ENCODE measurements at places on chromosomes 13 and 19.

DNA sequence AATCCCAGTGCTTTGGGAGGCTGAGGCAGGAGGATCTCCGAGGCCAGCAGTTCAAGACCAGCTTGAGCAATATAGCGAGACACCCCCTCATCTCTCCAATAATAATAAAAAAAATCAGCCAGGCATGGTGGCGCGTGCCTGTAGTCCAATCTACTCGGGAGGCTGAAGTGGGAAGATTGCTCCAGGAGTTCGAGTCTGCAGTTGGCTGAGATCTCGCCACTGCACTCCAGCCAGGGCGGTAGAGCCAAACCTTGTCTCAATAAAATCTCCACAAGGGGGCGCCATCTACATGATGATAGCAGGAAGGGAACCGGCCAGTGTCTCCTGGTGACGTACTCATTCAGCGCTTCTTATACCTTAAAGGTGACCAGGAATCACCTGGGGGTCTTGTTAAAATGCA lies 13.6 kb upstream of the C5AR1 start:
- peak; percentile 70 for DNase-seq

GRCh38 chr19:6632002-6632621 lies 37.8 kb downstream of the TNFSF14 start:
- peak; percentile 74 for DNase-seq

- DNase-seq, result no peak
Observed at GRCh38 chr13:89205856-89206520, 1534.8 kb downstream of the SLITRK5 start.

DNA sequence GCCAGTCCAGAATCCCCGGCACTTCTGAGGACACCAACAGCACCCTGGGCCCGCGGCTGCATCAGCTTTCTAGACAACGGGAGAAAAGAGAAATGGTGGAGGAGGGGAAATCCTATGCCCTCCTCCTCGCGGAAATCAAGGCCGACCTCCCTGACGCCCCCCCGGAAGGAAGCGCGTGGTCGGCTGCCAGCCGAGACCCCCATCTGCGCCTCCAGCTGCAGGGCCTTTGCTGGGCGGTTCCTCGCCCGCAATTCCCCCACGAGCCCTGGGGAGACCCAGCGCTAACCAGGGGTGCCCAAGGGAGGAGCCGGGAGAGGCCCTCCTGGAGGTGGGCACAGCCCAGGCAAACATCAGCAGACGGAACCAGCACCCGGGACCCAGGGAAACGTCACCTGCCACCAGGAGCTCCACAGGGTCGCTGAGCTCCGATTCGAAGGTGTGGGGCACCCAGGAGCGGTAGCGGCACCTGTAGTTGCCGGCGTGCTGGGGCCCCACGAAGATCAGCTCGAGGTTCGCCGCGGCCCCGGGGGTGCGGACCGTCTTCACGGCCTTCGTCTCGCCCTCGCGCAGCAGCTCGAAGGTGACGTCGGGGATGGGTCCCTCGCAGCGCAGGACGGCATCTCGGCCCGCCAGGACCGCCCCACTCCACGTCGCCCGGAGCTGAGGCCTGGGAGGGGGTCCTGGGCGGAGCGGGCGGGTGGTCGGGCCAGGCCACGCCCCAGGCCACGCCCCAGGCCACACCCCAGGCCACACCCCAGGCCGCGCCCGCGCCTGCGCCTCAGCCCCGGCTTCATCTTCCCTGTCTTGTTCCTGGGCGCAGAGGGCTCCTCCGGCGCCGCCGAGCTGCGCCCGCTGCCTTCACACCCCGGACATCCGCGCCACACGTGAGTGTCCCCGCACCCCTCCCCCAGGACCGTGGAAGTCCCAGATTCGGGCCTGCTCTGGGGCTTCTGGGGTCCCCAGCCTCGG lies 6.0 kb downstream of the A1BG start:
- peak; percentile 53 for DNase-seq

DNA sequence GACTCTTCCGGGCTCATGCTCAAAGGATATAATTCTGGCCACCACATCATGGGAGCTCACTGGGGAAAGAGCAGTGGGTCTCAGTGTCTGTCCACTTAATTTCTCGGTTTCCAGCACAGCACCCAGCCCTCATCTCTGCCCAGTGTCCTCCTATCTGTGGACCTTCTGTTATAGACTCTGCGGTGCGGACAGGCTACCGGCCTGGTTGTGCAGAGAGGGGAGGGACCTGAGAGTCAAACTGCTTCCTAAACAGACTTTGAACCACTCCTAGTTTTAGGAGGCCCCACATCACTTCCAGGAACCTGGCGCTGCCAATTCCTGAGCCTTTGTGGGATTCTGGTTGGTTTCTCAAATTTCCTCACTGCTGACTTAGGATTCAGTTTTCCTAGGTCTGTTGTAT lies 59.8 kb upstream of the MED4 start:
- DNase-seq, result no peak

DNA sequence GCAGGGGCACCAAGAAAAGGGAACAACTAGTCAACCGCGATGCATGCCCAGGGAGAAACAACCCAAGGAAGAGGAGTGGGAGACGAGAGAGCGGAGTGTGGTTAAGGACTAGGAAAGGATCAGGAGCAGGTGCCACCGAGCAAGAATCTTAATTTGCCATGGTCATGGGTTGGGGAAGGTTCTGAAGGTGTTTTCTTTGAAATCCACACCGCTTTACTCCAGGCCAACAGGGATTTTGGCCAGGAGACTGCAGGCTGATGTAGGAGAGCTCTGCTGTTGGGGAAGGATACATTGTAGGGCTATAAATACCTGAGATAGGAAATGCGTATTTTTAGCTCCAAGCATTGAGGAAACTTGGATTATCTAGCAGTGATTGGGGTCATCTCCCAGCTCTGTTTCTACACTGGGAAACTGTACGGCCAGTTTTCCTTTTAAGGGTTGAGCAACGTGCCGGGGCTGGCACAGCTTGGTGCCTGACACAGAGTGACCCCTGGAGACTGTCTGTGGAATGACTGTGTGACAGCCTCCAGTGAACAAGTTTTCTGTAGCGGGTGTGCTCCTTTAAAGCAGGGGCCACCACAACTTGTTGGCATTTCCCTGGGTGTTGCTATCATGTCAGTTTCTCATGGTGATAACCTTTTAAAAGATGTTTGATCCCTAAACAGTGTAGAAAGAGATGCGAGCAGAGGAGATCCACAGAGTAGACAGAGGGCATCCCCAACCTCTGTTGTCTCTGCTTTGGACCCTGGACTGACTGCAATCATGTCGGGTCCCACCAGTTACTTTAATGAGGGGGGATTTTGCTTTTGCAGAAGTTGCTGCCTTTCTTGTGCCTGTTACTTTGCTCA lies 34.3 kb downstream of the ZNF536 start:
- no peak for DNase-seq

DNA sequence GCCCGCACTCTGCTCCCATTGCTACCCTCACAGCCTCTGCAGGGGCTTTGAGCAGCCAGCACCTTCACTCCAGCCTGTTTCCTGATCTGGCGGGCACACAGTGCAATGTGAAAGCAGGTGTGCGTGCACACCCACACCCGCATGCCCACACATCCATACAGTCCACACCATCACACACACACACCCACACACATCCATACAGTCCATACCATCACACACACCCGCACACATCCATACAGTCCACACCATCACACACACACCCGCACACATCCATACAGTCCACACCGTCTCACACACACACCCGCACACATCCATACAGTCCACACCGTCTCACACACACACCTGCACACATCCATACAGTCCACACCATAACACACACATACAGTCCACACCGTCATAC lies 28.0 kb downstream of the PIAS4 start:
- DNase-seq, result no peak

- DNase-seq, result no peak
Observed at GRCh38 chr19:11337080-11337479, 2.4 kb downstream of the RAB3D start.

- no peak for DNase-seq
Observed at GRCh38 chr13:26679411-26680122, 81.0 kb downstream of the GPR12 start.

DNA sequence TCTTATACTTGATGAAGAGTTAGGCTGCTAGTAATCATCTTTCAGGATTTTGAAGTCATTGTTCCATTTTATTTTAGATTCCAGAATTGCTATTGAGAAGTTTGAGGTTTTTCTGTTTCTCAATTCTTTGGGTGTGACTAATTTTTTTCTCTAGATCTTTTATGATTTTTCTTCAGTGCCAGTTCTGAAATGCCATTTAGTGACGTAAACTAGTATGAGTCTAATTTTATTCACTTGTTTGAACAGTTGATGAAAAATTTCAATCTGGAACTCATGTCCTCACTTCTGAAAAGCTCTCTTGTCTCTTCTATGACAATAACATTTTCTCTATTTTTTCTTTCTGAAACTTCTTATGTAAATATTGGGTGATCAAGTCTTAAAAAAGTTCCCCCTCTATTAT lies 188.5 kb upstream of the HTR2A start:
- no peak for DNase-seq

- DNase-seq, result no peak
Observed at GRCh38 chr19:31699421-31699820, 350.2 kb upstream of the TSHZ3 start.

DNA sequence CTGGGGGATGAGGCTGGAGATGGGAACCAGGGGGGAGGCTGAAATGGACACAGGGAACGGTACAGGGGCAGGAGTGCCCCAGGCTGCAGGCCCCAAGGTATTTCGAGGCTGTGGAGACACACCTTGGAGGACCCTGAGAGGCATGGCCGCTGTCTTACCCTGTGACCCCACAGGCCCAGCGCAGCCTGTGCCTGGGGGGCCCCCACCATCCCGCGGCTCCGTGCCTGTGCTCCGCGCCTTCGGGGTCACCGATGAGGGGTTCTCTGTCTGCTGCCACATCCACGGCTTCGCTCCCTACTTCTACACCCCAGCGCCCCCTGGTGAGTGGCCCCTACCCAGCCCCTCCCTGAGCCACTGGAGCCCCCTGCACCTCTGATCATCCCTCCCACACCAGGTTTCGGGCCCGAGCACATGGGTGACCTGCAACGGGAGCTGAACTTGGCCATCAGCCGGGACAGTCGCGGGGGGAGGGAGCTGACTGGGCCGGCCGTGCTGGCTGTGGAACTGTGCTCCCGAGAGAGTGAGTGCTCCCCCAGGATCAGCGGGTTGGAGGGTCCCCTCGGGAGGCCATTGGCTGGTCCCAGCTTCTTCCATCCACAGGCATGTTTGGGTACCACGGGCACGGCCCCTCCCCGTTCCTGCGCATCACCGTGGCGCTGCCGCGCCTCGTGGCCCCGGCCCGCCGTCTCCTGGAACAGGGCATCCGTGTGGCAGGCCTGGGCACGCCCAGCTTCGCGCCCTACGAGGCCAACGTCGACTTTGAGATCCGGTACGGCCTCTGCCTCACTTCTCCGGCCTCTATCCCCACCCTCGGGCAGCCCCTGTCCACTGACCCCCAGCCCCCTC lies 16.9 kb upstream of the SPIB start:
- no peak for DNase-seq
